ENCODE measurements at places on chromosomes 6 and 20.

DNA sequence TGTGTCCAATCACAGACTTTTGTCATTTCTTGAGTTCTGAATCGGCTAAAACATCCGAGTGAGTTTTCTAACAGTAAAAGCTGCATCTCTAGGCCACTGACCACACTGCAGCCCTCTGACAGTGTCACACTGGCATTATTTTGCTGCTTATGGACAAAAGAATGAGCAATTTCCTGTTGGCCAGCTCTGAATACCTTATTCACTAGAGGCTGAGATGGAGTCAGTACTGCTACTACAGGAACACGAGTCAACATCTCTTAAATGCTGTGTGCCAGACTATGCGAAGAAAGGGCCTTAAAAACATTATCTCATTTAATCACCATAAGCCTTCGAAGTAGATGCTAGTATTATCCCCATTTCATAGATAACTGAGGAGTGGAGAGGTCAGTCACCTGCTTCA lies 42.5 kb upstream of the IPCEF1 start:
- no peak for DNase-seq

DNA sequence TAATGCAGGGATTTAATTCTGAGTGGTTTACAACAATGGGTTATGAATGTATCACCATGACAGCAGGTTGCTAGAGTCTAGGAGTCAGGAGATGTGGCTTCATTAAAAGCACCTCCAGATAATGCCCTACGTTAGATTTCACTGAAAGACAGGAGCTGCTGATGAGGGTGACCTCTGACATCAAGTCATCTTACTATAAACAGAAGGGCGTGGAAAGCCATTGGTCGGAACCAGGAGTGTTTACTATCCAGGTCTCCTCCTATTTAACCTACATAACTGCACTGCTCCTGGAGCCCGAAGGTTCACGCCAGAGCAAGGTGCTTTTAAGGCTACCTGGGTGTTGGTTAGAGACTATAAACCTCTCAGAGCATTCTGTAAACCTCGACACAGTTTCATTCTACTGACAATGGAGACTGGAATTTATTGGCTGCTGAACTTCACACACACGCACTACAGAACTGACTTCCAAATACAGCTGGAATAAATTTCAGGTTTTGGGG lies 128.7 kb downstream of the EYA4 start:
- DNase-seq, result no peak

DNA sequence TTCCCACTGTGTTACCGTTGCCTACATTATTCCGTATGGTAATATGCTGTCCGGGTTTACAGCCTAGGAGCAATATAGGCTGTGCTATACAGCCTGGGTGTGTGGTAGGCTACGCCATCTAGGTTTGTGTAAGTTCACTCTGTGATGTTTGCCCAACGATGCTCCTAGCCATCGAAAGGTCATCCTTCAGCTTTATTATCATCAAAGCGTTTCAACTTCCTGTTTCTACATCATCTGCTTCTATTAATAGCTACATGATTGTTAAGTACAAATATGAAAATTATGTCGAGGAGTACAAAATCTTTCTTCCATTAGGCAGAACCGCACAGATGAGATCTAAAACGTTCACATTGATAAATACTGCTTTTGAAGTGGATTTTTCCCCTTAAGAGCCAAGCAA lies 69.9 kb downstream of the PPP1R14C start:
- DNase-seq, result no peak

- no peak for DNase-seq
These were observed 80.4 kb upstream of the ZNF184 start for GRCh38 chr6:27553123-27553904.

GRCh38 chr20:46057856-46058598 lies 29.0 kb downstream of the SLC12A5 start:
- peak; percentile 34 for DNase-seq

DNA sequence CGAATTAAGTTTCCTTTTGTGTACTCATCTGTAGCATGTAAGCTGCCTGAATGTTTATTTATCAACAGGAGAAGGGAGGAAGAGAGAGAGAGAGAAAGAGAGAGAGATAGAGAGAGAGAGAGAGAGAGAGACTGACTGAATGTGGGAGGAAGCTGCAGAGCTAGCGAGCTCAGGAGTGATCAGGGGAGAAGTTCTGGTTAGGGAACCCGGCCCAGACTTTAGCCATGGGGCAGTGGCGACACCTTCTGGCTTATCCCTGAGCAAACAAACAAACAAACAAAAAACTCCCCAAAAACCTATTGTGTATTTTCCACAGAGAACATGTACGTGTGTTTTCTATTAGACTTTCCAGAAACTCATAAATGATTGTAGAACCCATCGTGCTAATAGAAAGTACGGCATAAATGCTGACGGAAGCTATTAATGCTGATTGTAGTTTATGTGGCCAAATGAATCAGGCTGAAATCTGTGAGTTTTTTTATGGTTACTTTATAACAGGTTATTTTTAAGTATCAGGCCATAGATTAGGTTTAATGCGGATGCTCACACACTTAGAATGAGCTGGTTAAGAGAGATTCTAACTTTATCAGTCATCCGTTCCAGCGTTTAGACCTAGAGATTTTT lies 92.8 kb downstream of the CLIC5 start:
- DNase-seq, result no peak

DNA sequence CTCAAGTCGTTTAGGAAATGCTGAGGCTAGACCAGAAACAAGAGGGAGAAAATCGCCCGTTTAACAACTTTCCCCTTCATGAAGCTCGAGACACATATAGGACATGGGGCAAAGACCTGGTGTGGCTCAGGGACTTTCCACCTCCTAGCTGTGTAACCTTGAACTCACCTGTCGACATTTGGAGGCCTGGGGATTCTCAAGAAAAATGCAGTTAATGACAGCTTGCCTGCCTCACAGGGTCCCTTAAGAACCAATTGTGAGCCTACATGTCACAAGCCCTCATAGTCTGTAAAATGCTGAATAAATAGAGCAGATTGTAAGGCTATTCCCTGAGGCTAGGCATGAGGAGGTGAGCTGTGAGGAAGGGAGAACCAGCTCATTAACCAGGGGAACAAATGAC lies 35.1 kb downstream of the MGME1 start:
- no peak for DNase-seq

DNA sequence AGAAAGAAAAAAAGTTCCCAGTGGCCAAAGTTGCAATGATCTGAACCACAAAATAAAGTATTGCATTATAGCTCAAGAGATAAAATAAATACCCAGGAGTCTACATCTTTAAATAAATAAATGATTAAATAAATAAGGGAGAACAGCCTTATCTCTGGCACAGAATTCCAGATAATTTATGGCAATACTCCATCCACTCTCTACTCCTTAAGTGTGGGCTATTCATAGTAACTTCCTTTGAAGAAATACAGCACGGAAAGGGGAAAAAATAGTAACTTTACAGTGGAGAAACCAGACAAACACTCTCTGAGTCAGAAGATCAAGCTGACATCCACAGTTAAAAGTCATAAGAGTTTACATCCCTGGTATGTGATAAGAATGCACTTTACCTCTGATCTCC lies 11.6 kb downstream of the AURKA start:
- no peak for DNase-seq

GRCh38 chr6:95670011-95670463 lies 92.7 kb downstream of the MANEA start:
- DNase-seq, result no peak

- DNase-seq, result no peak
These were observed 44.2 kb upstream of the MDGA1 start for GRCh38 chr6:37741757-37742400.

DNA sequence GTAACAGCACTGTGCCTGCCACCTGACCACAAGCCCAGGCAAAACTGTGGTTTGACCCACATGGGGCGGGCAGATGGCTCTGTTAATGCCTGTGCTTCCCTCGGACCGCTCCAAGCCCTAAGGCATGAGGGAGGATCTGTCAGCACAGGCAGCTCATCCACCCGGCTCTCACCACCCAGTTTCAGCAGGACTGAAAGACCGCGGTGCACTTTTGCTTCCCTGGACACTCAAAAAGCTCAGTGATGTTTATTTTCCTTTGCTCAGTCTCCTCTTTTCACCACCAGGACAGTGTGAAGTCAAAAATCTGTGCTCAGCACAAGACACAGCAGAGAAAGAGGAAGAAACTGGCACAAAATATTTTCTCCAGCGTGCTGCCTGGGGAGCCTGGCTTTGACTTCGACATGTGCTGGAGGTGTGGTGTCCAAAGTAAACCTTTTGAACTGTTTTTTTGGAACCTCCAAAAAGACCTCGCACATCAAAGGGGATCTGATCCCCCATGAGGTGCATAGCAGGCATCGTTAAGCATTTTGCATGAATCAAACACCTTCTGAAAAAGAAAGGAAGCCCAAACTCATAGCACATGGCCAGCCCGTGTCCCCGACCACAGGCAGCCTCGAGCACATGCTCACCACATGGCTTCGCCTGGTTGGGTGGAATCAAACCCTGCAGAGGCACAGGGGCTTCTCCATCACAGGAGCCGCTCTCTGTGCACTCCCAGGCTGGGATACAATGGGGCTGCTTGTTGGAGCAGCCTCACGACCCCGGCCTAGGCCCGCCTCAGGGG lies 441.7 kb upstream of the JARID2 start:
- no peak for DNase-seq

DNA sequence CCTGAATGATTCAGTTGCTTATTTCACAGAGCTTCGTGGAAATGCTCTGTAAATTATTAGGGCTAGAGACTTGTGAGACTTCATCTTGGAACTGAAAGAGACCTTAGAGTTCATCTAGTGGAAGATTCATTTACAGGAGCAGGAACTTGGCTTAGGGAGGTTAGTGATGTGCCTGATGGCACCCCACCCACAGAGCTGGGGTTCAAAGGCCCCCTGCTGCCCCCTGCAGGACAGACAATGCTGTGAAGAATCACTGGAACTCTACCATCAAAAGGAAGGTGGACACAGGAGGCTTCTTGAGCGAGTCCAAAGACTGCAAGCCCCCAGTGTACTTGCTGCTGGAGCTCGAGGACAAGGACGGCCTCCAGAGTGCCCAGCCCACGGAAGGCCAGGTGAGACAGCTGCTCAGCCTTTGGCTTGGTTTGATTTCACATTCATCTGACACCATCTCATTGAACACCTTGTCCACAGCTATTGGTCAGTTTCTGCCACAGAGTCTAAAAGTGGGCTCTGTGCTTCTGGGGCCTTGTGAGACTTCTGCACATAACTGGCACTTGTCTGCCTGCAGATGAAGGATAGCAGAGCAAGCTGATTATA lies 25.1 kb downstream of the MYBL2 start:
- DNase-seq, result peak; percentile 27

DNA sequence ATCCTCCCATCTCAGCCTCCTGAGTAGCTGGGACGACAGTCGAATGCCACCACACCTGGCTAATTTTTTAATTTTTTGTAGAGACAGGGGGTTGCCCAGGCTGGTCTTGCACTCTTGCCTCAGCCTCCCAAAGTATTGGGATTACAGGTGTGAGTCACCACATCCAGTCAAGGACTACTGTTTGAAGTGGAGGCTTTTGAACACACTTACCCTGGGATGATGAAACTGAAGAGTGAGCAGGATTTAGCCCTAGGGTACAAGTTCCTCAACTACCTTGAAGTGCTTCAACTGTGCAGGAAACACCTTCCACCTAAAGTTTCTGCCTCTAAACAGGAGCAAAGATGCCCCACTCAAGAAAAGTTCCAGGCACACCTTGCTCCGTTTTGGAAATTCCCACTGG lies 15.7 kb upstream of the PARD6B start:
- DNase-seq, result no peak

- DNase-seq, result no peak
These were observed 540.0 kb downstream of the PTPRT start for GRCh38 chr20:42649748-42650147.

DNA sequence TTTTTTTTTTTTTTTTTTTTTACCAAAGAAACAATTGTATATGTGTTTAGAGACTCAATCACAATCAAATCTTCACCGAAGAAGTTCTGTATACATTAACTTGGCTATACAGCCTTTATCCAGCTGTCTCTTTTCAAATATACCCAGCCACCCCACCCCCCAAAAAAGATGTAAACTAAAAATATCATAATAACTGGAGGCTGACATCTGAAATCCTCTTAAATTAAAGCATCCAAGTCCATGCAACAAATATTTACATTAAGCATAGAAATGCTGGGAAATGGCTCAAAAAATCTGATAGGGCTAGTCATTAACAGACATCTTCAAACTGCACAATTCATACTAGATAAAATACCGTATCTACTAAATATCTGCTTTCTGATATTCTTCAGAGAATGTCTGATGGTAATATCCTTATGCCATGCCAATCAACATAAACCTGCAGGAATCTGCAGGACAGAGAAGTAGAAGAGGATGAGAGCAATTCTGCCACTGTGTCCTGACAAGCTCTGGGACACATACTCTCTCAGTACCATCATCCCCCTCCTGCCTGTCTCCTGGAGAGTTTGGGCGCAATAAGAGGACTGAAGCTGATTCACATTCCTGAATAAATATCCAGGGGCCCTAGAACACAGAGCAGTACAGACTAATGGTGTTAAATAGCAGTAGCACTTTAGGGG lies 152.4 kb downstream of the KIF6 start:
- DNase-seq, result no peak

DNA sequence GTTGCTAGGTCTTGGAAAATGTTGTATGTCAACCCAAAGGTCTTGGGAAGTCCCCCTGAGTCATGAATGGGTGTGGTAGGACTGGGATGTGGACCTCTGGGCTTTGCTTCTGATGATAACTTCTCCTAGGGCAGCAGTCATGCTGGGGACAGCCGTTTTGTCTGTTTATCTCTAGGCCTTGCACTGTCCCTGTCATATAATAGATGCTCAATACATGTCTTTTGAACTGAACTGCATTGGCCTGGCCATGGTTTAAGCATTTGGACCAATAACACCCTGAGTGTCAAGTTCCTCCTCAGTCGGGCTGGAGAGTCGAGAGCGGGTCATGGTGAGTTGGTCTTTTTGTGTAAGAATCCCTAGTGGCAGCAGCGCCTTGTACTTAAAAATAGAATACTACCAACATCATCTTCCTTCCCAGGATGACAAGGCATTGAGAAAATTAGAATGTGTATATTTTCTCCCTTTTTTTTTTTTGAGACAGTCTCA lies 43.1 kb downstream of the E2F3 start:
- no peak for DNase-seq

DNA sequence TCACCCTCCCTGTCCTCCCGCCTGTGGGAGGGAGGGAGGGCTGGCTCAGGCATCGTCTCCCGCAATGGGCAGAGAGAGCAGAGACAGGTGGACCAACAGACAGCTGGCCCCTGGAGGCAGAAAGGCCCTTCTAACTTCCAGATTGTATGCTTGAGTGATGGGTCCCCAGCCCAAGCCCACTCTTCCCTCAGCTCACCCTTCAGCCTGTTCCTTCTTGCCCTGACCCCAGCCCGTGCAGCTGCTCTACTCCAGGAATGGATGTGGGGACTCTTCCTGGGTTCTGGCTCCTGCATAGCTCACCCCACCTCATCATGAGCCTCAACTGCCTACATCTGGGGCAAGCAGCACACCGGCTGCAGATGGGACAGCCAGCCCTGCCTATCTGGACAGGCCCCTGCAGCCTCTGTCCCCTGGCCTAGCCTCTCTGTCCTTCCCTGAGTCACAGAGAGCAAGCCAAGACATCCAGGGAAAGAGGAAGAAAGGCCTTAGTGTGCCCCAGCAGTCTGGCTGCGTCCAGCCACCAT lies 11.5 kb upstream of the SLC22A7 start:
- DNase-seq, result no peak

GRCh38 chr6:31016659-31017299 lies 6.5 kb downstream of the MUC22 start:
- no peak for DNase-seq

Measured in thymus (tissue), 14 donors.